Activated CD4-positive, alpha-beta T cell treated with anti-CD3 and anti-CD28 coated beads, Interleukin-2, amount 50 U/mL, for 1 hour (primary cell): ENCODE measurements at places on chromosomes 5 and 9.

GRCh38 chr9:29389421-29389820 lies 1816.1 kb upstream of the C9orf72 start:
- DNase-seq: no peak

DNA sequence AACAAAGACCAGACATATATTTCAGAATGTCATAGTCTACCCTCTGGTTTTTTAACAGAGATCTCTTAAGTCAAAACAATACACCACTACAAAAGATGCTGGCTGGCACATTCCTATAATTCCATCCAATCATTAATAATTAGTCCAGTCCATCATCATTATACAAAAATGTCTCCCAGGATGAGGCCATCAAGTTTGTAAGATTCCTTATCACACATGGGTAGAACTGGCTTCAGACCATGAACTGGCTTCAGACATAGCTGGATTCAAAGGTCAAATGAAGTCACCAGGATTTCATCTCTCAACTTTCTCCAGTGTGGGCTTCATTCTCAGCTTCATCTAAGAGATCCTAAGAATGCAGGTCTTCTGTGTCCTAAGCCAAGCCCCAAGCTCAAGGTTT lies 147.1 kb downstream of the ENC1 start:
- DNase-seq: no peak

- DNase-seq: no peak
Observed at GRCh38 chr9:121816845-121817450, 165.5 kb downstream of the DAB2IP start.

- DNase-seq: no peak
Observed at GRCh38 chr9:36091026-36091953, 45.2 kb upstream of the GLIPR2 start.

DNA sequence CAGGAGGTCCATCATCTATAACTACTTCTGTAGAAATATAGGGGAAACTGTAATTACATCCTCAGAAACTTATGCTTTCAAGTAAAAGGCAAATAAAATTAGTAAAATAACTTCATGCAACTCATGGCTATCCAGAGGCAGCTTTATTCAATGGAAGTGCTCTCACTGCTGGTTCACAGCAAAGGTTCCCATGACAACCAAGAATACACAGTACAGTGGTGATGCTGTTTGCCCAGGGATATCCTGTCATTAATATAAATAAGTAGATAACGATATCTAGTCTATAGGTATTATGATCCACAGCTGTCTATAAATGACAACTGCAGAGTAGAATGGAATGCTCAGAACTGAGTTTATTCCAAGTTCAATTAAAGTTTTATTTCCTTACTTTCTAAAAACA lies 390.3 kb downstream of the PDE4D start:
- no peak for DNase-seq

- no peak for DNase-seq
Observed at GRCh38 chr9:30329431-30329830, 2055.0 kb upstream of the ACO1 start.
